ENCODE measurements at places on chromosomes 3 and 15.
A peak's percentile ranks its signal among the peaks of the same experiment; 100 is the strongest.

GRCh38 chr3:77081240-77081661, 41.4 kb downstream of the ROBO2 start:
- DNase-seq: no peak

DNA sequence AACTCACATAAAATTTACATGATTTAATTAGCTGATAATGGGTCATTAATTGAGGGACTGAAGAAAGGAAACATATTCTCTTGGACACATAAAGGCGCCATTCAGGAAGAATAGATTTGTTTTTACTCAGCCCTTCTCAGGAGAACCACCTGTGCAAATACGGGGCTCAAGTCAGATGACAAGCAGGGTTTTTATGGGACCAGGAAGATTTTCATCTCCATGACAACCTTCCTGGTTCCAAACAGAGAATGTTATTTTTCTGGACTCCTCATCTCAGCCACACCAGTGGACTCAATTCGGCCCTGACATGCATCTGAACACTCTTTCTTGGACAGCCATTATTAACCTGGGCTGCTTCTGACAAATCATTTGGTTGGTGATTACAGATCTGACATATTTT, 120.5 kb downstream of the PDZRN3 start:
- no peak for DNase-seq

DNA sequence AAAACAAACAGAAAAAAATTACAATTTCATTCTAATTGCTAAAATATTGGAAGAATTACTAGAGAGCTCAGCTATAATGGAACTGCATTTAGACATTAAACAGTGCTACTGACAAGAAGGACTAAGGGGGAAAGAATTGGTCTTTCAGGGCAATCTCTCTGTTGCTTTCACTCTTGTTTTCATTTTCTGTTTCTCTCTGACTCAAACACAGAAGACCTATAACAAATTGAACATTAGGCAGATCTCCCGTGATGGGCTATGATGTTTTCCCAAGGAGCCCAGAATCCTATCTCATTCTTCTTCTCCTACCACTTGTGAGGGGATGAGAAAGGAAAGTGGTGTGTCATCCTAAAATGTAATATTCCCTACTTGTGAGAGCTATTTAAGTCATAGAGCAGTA, 358.0 kb upstream of the TGFBR2 start:
- no peak for DNase-seq

- no peak for DNase-seq
These were observed 140.8 kb downstream of the SMAD6 start for GRCh38 chr15:66842710-66843441.

GRCh38 chr3:36484386-36484785, 104.1 kb downstream of the STAC start:
- no peak for DNase-seq

DNA sequence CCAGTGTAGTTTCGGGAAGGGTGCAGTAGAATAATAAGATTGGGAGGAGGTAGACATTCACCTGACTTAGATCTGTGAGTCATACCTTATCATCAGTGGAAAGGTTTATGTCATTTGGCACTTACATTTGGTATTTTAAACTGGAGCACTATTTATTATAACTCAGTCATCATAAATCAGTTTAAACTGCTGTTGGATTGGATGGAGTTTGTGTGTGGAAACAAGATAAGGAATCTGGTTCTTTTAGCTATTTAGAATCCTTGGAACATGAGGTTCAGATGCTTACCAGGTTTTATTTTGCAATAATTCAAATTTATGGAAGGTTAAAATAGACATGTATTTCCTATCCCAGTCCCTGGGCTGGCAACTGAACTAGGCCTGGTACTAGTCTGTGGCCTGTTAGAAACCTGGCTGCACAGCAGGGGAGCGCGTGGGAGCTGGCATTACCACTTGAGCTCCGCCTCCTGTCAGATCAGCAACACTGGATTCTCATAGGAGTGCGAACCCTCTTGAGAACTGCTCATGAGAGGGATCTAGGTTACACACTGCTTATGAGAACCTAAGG, 34.5 kb downstream of the ZFAND6 start:
- DNase-seq: peak; percentile 3

DNA sequence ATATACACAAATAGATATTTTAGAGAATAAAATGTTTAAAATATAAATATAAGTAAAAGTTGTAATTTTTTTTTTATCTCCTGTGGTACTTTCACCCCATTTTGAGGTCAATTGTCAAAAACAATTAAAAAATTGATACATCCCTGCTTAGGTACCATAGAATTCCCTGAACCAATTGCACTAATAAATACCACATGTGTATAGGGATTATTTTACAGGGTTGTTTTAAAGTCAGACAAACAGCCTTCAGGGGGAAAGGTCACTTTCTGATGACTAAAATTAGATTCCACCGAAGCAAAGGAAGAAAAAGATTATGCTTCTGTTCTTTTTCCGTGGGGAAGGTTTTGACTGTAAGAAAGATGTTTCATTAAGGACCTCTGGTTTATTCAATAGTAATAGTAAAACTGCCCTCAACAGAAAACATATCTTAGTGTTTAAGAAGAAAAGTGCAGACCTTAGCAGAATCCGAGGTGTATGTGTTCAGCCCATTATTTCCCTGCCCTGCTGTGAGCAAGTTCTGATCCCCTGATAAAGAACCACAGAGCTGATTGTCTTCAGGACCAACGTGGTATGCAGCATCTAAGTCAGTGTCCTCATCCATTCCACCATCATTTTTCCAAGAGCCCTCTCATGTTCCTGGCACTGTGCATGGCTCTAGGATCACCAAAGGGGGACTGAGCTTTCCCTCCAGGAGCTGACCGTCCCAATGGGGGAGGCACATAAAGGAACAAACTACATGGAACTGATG, 132.9 kb upstream of the IL12A start:
- no peak for DNase-seq

- DNase-seq: no peak
These were observed 18.3 kb downstream of the P2RY1 start for GRCh38 chr3:152853196-152853595.

- no peak for DNase-seq
These were observed 11.2 kb upstream of the SHC4 start for GRCh38 chr15:48974882-48975281.

- no peak for DNase-seq
These were observed 41.0 kb upstream of the PRICKLE2 start for GRCh38 chr3:64266065-64266931.

DNA sequence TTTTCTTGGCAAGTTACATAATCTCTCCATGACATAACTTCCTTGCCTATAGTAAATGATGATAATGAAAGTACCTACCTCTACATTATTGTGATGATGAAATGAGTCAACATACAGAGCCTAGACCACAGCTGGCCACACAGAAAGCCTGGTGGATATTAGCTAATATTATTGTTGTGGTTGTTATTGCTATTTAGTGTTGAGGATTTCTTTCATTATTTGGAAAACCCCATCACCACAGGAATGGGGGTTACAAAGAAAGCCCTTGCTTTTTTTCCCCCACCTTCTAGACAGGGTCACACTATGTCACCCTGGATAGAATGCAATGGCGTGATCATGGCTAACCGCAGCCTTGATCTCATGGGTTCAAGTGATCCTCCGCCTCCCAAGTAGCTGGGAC, 125.0 kb downstream of the PDZRN3 start:
- DNase-seq: no peak

GRCh38 chr3:84547971-84548970, 410.5 kb upstream of the CADM2 start:
- no peak for DNase-seq

DNA sequence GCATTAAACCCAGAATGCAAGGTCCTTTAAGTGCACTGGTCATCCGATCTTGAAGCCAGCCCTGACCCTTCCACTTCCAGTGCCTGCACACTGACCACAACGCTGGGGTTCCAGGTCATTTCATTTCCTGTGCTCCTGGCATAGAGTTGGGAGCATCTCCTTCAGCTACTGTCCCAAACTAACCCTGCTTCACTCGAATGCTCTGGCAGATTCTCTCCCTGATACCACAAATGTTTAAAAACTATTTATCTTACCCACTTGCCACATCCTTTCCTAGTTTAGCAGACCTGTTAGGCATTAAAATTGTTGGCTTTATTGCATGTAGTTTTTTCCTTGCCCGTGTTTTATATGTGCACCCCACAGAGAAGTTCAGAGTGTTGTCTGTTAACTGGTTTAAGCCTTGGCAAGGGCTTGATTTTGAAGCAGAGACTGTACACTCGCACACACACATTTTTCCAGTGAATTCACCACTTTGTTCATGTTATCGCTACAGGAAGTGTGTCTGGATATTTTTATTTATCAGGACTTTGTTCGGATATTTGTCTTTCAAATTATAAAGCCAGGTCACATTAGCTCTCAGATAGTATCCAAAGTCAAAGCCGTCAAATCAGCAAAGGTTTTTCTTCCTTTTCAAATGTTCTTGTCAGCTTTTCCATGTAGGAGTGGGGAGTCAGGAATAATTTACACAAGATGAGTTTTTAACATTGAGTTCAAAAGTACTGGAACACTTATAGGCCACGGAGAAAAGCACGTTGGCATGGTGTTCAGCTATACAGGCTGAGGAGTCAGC, 77.3 kb downstream of the ABI3BP start:
- no peak for DNase-seq

DNA sequence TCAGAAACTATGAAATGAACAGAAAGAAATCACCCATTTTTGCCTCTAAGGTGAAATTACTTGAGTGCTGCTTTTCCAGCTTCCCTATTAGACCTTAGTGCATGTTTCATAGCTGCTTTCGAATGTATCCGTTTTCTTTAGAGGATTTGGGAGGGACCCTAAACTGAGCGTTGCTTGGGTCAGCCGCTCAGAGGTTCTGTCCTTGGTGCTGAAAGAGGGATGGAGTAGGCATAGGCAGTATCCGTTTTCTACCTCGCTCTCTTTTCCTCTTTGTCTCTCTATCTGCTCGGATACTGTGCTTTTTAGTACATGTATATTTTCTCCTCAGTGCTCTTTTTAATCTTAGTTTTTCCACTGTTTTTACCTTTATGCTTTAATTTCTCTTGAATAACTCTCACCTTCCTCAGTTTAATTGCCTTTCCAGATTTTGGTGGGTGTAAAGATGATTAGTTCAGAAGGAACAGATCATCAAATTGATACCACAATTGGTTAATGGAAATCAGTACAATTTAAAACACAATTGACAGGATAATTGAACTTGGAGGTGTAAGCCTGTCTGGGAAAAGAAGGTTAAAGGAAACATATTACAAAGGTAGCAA, at the start of gene DRD3:
DRD3 (minus strand) TSS at position 283 of the 599 bp plus-strand sequence. CDS start 7,060 bp downstream, outside the sequence.
- no peak for DNase-seq

- no peak for DNase-seq
These were observed 76.2 kb downstream of the RGMA start for GRCh38 chr15:93012786-93013185.

DNA sequence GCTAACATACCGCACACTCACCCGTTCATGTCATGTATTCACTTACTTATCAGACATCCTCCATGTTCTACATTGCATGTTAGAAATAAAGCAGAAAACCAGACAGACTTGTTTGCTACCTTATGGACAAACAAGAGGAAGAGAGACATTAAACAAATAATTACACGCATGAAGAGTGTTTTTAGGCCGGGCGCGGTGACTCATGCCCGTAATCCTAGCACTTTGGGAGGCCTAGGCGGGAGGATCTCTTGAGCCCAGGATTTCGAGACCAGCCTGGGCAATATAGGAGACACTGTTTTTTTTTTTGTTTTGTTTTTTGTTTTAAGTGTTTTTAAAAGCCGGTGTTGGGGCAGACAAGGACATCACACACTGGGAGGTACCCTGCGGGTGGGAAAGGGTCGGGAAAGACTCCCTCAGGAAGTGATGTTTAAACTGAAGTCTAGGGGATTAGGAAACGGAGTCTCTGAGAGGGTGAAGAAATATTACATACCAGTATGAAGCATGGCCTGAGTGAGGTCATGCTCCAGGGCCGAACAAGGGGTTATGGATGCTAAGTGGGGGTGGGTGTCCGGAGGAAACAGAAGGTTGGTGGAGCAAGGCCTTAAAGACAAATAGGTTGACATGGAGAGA, 2.1 kb upstream of the USP3 start:
- DNase-seq: no peak

DNA sequence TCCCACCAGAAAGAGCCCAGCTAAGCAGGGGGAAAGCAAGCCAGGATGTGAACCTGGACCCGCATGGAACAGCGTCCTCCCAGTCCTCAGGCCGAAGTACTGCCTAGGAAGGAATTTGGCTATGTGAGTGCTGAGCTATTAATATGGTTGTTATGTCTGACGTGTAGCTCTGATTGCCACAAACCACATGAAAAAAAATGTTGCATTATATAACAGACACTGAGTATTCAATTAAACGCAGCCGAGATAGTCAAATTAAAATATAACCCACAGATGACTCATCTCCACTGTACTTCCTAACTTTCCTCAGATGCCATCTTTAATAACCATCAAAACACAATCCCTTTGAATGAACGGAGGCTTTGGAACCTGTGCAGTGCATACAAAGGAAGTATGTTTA, 111.1 kb downstream of the GABRB3 start:
- no peak for DNase-seq

- DNase-seq: no peak
These were observed 6.3 kb downstream of the CCPG1 start for GRCh38 chr15:55401786-55402246.

DNA sequence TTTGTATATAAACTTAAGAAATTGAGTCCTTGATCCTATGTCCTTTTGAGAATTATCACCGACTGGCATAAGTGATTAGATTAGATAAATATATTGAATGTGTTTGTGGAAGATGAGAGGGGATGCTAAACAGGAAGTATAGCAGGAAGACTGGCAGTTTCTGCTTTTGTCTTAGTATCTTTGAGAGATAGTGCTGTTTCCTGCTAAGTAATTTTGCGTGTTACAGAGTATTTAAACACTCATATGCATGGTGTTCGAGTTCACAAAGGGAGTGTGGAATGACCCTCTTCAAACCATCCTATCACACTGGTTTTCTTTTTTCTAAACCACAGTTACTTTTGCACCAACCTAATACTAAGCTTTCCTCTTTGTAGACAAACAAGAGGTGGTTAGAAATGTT, 106.0 kb downstream of the KLHL25 start:
- no peak for DNase-seq

DNA sequence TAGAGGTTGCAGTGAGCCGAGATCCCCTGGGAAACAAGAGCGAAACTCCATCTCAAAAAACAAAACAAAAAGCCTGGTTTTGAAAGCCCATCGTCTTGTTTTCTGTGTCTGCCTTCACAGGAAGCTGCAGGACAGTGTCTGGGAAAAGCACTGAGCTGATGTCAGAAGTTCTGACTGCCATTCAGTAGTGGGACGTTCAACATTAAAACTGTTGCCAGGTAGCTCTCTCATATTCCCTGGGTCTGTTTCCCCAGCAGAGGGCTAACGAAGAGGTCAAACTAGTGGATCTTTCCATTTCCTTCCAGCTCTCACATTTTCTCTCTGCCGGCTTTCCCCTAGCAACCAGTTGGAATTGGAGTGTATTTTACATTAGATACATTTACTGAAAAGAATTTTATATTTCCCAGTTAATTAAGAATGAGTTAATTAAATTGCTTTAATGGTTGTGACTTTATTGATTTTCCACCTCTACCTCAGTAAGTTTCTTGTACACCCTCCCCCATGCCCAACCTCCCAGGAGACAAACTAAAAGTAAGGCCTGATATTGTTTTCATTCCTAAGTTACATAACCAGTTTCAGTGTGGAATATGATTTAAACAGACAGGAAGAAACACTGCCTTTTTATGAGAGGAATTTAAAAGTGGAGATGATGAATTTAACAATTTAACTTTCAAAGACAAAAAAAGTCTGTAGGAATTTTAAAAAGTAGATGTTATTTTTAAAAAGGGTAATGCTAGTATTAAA, 29.9 kb downstream of the RCN2 start:
- DNase-seq: no peak

GRCh38 chr15:35289024-35289617, 204.0 kb upstream of the NANOGP8 start:
- no peak for DNase-seq
